Activated CD4-positive, CD25-positive, alpha-beta regulatory T cell treated with anti-CD3 and anti-CD28 coated beads, Interleukin-2, amount 50 U/mL, for 16 hours (primary cell): ENCODE measurements at places on chromosomes 3 and 15.

DNA sequence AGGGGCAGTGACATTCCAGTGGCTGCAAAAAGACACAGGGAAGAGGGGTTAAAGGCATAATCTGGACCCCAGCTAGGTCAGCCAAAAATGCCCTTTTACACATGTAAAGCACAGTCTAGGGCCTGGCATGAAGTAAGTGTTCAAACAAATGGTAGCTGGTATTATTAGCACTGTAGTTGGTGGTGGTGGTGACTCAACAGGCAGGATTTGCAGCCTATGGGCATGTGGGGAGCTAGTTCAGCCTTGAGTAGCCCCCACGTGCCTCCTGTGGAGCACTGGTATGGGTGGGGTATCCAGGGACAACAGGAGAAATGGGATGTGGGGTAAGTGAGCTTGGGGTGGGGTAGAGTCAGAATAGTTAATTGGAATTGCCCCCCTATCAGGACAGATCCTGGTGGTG lies 27.6 kb downstream of the DNASE1L3 start:
- no peak for DNase-seq

GRCh38 chr3:55172913-55173312 lies 245.1 kb upstream of the LRTM1 start:
- no peak for DNase-seq

GRCh38 chr3:63202529-63202928 lies 75.6 kb upstream of the SYNPR start:
- DNase-seq: no peak

- no peak for DNase-seq
These were observed 37.3 kb downstream of the SUMF1 start for GRCh38 chr3:4429648-4430350.

DNA sequence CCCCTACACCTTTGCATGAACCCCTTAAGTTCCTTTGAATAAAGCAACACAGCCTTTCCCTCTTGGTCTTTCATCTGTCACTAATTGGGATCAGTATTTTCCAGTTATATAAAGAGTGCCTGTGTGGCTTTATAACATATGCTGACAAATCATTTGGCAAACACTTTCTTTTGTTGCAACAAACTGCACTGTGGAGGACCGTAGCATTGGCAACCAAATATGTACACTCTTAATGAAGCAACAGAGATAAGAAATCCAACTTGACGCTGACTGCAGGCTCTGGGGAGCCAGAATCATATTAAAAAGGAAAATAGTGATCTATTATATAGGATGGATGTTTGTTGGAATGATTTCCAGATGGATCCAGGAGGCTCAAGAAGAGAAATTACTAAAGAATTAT lies 120.1 kb upstream of the PRICKLE2 start:
- no peak for DNase-seq

- DNase-seq: no peak
These were observed 346.9 kb downstream of the WDR72 start for GRCh38 chr15:53412542-53412941.

- DNase-seq: no peak
These were observed 35.1 kb downstream of the DAZL start for GRCh38 chr3:16570113-16570512.

DNA sequence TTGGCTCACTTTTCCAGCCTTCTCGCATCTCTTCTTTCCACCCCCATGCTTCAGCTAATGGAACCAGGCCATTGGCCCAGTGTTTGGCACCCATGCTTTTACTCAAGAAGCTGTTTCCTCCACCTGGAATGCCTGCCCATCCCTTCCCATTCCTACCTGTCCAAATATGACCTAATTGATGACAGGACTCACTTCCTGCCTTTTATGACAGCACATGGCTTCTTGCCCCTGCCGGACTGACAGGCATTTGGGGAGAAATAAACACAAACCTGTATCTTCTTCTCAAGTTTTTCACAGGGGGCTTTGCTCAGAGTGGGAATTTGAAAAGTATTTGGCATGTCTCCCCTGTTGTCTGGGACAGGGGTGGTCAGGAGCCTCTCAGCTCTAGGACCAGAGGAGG lies 120.1 kb downstream of the ABHD5 start:
- DNase-seq: no peak

GRCh38 chr3:189936201-189936945 lies 184.3 kb downstream of the P3H2 start:
- DNase-seq: no peak

DNA sequence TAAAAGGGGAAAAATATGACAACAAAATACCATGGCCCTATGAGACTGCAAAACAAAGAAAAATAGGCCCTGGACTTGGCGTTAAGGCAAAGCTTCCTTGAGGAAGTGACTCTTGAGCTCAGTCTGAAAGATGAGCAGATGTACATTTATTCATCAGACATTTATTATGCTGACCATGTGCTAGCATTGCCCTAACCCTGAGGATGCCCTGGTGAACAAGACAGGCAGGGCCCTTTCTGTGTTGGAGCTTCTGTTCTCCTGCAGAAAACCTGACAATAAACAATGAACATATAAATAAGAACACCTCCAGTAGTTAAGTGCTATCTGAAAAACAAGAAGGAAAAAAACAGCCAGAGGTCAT lies 12.4 kb downstream of the TF start:
- no peak for DNase-seq
